ENCODE measurements at places on chromosomes 2 and 18.

DNA sequence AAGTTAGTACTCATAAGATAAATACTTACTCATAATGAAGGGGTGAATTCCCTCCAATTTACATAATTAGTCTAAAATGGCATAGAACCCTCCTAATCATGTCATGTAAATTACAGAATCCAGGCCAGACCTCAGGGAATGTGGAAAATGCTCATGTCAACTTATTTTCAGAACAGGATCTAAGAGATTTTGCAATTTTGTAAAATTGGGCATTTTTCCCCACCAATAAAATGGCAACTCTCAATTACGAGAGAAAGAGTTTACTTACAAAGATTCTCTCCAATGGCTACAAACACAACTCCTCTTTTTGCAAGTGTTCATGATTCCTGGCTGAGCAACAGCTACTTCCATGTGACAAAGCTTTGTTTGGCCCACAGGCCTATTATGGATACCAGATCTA, 33.8 kb upstream of the SP5 start:
- no peak for DNase-seq

DNA sequence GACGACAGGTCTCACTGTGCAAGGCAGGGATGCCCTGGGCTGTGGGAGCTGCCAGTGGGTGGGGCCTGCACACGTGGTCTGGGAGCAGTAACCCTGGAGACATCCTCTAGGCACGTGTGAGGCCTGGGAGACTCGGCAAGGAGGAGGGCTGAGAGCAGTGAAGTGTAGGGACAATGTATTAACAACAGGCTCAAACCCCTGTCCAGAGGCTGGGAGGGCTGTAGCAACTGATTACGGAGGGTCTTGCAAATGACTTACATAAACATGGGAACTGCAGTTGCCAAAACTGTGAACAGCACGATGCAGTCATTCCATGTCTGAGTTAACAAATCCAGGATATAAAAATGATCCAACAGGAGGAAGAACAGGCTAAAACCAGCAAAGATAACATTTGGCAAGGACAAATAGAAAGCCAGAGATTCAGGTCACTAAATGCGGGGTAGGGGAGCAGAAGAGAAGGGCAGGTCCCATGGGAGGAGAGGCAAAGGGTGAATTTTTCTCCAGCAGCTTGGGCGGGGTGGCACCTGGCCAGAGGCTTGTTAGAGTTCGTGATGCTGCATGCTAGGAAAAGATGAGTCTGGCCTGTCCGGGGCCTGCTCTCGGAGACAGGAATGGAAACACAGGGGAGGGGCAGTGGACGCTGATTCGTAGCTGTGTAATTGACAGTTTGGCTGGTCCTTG, 44.9 kb downstream of the CYP27C1 start:
- no peak for DNase-seq

- no peak for DNase-seq
Observed at GRCh38 chr18:76499637-76500340, 4.7 kb upstream of the ZNF516 start.

- DNase-seq = no peak
Observed at GRCh38 chr2:231393149-231394131, 2.1 kb upstream of the B3GNT7 start.

GRCh38 chr18:28792404-28793086, 615.6 kb upstream of the CDH2 start:
- no peak for DNase-seq

- no peak for DNase-seq
Observed at GRCh38 chr2:47039913-47040562, 115.1 kb downstream of the STPG4 start.

- no peak for DNase-seq
Observed at GRCh38 chr2:128374001-128374710, 55.5 kb upstream of the HS6ST1 start.

- DNase-seq = no peak
Observed at GRCh38 chr2:220811115-220811514, 761.0 kb downstream of the EPHA4 start.

DNA sequence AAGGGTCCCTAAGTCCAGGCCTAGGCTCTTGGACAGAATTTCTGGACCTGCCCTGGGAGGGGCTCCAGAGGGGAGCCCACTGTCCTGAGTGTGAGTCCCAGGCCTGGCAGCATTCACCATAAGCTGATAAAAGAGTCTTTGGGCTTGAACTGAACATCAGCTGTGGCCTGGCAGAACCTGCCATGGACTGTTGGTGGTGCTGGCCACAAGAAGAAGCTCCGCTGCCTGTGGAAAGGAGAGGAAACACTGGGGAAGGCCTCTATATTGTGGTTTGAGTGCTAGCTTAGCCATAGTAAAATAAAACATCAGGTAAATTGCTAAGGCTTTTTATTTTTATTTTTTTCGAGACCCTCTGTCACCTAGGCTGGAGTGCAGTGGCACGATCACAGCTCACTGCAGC, 20.9 kb upstream of the BAZ2B start:
- DNase-seq = no peak

GRCh38 chr2:84700006-84700405, 180.9 kb downstream of the TRABD2A start:
- DNase-seq = no peak

DNA sequence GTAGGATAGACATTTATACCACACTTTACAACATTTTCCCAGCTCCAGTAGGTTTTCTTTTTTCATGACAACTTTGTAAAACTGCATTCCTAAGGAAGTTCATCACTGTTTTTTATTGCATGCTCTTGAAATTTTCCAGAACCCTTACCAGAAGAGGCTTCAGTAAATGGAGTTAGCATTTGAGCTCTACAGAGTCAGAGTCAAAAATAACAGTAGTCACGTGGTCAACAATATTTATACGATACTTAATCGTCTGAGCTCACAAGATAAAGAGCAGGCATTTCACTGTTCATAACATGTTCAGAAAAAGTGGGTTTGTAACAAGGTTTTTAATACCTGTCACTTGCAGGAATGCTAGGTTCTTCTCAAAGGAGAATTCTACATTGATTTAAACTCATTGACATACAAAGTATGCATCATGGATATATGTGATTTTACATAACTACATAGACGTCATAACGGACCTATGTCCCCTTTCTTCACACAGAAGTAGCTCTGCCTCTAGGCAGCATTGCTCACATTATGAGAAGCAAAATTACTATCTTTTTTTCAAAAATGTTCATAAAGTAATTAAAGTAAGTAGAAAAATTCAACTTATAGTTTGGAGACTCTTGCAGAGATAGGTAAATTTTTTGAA, 187.0 kb upstream of the COL3A1 start:
- no peak for DNase-seq

GRCh38 chr2:203544402-203544801, 9.3 kb upstream of the RAPH1 start:
- no peak for DNase-seq

GRCh38 chr2:7539760-7540159, 622.5 kb downstream of the RNF144A start:
- no peak for DNase-seq

- no peak for DNase-seq
Observed at GRCh38 chr2:151827564-151828142, 568 bp downstream of the ARL5A start.

- DNase-seq = no peak
Observed at GRCh38 chr2:53600815-53601214, 166.8 kb upstream of the CHAC2 start.

GRCh38 chr2:28454016-28454930, 41.6 kb upstream of the PLB1 start:
- DNase-seq = no peak

DNA sequence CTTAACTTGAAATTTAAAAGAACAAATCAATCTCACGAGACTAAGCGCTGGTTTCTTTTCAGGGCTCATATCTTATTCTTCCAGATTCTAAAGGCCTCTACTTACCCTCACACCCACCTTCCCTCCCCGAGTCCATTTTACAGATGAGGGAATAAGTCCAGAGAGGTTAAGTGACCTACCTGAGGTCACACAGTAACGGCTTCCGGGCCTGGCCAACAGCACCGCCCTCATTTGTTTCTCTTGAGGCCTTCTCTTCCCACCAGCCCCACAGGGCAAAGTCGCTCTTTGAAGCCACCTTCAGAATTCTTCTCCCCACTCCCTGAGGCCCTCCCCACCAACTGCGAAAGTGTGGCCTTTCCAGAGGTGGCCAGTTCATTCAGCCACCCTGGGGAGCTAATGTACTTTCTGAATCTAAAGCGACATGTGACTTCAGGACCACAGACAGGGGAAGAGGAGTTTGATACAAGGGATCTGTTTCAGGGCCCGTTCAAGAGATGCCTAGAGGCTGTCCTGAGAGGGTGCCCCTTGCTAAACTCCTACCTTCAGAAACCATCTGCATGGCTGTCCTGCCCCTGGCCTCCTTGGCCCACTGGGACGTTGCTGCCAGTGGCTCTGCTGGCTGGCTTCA, 275.3 kb downstream of the HAUS1 start:
- DNase-seq = no peak

GRCh38 chr18:75208155-75208835, 644 bp downstream of the PTGR3 start:
- DNase-seq = no peak

GRCh38 chr2:62369541-62370202, 136.3 kb downstream of the TMEM17 start:
- no peak for DNase-seq

DNA sequence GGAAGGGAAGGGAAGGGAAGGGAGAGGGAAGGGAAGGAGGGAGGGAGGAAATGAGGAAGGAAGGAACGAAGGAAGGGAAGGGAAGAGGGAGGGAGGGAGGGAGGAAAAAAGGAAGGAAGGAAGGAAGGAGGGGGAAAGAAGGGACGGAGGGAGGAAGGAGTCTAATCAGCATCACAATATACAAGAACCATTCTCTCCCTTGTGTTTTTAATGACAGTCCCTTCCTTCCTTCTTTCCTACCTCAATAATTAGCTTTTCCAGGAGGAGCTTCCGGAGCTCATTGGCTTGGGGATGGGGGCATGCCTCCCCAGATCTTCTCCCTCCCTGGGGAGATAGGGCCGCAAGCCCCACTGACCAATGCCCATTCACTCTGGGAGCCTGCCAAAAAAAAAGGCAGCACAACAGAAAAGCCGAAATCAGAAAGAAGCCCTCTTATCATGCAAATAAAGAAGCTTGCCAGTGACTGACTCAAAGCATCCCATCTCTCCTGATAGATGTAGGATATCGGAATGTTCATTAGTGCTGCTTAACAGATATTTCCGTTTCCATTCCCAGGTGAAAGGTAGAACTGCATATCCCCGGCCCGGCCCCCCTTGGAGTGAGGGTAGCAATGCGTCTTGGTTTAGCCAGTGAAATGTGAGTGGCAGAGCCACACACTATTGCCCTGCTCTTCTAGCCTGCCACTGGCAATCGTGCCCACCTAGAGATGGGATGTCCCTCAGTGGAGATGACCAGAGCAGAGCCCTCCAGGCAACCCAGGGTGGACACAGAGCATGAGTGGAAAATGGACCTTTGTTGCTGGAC, 17.8 kb upstream of the SMAD7 start:
- no peak for DNase-seq
